Right renal cortex interstitium (tissue), 3 donors: ENCODE measurements at places on chromosomes 12 and 14. TPM values are rescaled to one million over a fixed set of nuclear protein-coding genes. Genes with fewer than 3 reads are reported as not detected.

GRCh38 chr12:63038713-63039100, 103.8 kb upstream of the PPM1H start:
- no peak for DNase-seq

GRCh38 chr12:94670898-94671297, 20.5 kb upstream of the TMCC3 start:
- no peak for DNase-seq

GRCh38 chr12:116143909-116144308, 133.6 kb downstream of the MED13L start:
- no peak for DNase-seq

- no peak for DNase-seq
These were observed 13.2 kb upstream of the GALNT9 start for GRCh38 chr12:132342251-132343227.

GRCh38 chr14:36768638-36769337, 107.1 kb downstream of the PAX9 start:
- DNase-seq, result no peak

- no peak for DNase-seq
These were observed 470.4 kb downstream of the GALC start for GRCh38 chr14:87522575-87522974.

- DNase-seq, result no peak
These were observed 6.7 kb upstream of the SOCS2 start for GRCh38 chr12:93565760-93566159.

DNA sequence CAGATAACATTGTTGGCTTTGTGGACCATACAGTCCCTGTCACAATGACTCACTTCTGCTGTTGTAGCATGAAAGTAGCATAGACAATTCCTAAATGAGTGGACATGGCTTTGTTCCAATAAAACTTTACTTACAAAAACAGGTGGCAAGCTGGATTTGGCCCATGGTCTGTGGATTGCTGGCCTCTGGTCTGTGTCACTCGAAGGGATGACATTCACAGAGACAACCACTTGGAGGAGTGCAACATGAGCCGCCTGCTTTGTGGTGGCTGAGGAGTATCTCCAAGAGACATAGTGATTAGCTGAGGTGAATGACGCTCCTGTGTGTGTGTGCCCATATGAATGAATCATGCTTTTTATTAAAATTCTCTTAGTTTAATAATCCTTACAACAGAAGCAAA, 81.3 kb upstream of the NRXN3 start:
- DNase-seq, result no peak

DNA sequence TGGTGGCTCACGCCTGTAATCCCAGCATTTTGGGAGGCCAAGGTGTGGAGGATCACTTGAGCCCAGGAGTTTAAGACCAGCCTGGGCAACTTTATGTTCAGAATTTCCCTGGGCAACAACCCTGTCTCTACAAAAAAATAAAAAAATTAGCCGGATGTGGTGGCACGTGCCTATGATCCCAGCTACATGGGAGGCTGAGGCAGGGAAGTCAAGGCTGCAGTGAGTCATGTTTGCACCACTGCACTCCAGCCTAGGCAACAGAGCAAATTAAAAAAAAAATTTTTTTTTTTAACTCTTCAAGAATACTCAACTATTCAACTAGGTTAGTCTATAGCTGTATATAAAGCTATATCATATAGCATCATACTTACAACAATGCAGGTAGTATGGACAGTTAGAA, 113.0 kb downstream of the RALGAPA1 start:
- no peak for DNase-seq

DNA sequence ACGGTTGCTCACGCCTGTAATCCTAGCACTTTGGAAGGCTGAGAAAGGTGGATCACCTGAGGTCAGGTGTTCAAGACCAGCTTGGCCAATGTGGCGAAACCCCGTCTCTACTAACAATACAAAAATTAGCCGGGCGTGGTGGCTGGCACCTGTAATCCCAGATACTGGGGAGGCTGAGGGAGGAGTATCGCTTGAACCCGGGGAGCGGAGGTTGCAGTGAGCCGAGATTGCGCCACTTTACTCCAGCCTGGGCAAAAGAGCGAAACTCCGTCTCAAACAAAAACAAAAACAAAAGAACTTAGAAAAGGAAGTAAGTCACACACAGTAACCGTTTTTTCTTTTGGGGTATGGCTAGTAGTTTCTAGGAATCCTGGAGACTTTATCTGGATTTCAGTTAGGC, 1.7 kb upstream of the PALS1 start:
- DNase-seq, result no peak

GRCh38 chr12:122951406-122951805, 14.9 kb downstream of the ABCB9 start:
- DNase-seq, result no peak

Gene FSCB
- not detected for polyA plus RNA-seq

Gene DDX55
- polyA plus RNA-seq, result 26.6 TPM
